ENCODE measurements at places on chromosomes 11 and 22.

- ATAC-seq = no peak
Observed at GRCh38 chr22:42432020-42432596, at the start of gene NFAM1. TSS of gene NFAM1 (minus strand) at chr22:42432403. CDS start at chr22:42432357, 46 bp downstream.

- ATAC-seq = no peak
Observed at GRCh38 chr11:8090756-8091155, 9.7 kb downstream of the TUB start.

DNA sequence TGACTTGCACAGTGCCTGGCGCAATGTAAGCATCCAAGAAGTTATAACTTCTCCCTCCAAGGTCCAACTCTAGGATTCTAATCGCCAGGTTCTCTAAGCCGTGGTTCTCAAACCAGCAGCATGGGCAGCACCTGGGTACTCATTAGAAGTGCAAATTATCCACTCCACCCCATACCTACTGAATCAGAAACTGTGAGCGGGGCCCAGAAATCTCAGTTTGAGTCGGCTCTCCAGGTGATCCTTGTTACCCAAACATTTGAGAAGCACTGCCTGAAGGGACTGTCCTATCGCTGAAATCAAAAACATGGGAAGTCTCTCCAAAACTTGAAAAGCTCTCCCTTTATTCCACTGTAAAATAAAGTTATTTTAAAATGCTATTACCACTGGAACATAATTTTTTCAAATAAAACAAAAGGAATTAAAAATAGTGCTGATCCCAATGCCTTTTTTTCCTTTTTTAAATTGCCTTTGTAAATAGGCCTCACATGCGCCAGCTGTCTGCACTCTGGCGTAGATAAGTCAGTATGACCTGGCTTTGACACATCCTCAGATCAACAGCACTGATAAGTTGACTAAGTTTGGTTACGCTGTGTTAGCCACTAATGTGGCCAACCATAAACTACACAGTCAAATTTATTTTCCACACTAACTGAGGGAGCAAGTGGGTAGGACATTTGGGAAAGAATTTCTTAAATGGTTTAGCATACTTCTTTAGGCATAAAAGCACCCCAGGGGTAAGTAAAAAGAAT is 8.4 kb upstream of the CTR9 start:
- no peak for ATAC-seq

DNA sequence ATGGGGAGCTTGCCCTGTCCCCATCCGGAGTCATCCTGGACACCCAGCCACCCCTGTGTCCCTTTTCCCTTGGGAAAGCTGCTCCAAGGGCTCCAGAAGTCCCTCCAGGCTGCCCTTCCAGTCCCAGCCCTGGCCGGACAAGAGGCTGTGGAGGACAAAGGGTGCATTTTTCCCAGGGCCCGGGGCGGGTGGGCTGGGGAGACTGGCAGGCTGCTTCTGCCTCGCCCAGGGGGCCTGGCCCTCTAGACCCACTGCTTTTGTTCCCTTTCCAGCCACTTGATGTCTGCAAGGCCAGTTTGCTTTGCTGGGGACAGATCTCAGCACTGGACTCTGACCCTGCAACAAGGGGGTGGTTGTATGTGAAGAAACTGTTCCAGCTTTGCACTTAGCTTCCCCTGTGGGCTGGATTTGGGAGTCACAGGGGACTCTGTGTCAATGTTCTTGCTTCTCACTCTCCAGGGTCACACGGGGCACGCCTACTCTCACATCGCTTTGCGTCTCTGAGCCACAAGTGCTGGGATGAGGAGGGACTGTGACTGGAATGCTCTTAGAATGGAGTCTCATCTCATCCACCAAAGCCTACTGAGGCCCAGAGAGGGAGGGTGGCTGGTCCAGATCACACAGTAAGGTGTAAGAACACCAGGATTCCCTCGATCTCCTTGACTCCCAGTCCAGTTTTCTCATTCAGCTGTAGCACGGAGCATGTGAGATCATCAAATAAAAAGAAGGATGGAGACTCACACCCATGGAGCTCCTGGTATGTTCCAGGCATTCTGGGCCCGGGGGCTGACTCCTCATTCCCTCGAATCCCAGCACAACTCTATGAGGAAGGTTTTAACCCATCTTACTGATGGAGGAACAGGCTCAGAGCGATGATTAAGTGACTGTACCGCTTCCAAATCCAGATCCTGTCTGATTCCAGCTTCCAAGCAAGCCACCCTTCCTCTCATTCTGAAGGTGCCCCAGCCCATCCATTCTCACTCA is 59.9 kb downstream of the FBXO7 start:
- no peak for ATAC-seq

- no peak for ATAC-seq
Observed at GRCh38 chr11:93116641-93117441, 81.0 kb downstream of the SLC36A4 start.

GRCh38 chr11:70885281-70886231 is 366.8 kb downstream of the SHANK2 start:
- no peak for ATAC-seq

DNA sequence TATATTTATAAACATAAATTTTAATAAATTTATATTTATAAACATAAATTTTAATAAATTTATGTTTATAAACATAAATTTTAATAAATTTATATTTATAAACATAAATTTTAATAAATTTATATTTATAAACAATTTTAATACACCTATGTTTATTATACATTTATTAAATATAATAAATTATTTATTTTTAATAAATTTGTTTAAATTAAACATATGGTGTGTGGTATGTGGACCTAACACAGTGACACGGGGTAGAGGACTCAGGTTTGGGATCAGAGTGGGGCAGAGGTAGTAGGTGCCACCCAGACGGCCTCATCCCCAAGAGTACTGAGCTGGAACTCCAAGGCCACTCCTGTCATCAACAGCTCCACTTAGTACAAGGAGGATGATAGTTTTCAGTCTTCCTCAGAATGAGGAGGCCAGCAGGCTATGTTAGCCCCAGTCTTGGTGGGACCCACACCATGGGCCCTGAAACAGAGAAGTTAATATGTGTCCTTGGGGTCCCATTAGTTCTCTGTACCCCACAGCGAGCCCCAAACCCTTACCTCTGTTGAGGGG is 46.7 kb upstream of the BID start:
- no peak for ATAC-seq

GRCh38 chr22:21940521-21940920 is 12.1 kb downstream of the PPM1F start:
- no peak for ATAC-seq

DNA sequence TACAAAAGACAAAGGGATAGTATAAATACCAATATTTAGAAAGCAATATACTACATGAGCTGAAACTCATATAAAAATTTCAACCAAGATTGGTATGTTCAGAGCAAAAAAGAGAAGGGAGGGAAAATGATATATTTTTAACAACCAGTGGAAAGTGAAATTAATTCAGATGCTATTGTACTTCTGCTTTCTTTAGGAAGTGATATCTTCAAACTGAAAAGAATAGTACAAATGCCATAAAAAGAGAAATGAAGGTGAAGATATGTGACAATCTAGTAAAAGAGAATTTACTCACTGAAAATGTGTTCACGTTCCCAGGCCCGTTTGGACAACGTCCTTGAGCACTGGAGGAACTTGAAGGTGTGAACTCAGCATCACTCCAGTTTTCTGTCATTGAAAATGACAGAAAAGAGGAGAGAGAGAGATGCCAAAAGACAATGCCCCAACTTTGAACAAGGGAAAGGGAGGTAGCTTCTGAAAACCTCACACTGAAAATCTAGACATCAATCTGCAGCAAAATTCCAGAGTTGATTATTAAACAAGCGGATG is 47.5 kb downstream of the SC5D start:
- no peak for ATAC-seq

- no peak for ATAC-seq
Observed at GRCh38 chr11:72238492-72239312, 5.3 kb downstream of the PHOX2A start.

DNA sequence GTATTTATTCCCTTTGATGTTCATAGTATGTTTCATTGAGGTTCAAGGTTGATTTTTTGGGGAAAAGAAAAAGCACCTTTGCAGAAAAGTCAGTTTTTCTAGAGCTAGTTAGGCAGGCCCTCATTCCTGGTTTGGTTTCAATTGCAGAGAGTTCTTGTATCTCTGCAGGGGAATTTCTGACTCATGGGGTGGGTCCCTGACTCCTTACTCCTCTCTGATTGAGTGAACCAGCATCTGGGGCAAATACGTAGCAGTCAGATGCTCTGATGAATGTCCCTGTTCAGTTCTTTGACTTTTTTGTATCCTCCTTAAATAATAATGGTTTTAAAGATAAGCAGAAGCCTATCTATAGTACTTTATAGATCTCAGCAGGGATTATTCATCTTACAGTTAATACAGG is 7.7 kb upstream of the NCR3LG1 start:
- no peak for ATAC-seq

Data from esophagus mucosa (tissue), 1 donor.